ENCODE measurements at places on chromosomes 16 and 17. TPM values are rescaled to one million over a fixed set of nuclear protein-coding genes. Genes with fewer than 3 reads are reported as not detected.

- no peak for DNase-seq
Observed at GRCh38 chr16:6258056-6258455, 1074.6 kb upstream of the RBFOX1 start.

GRCh38 chr16:56776562-56776961, 46.6 kb downstream of the NUP93 start:
- DNase-seq = no peak

GRCh38 chr16:55364811-55365210, 40.8 kb downstream of the IRX6 start:
- DNase-seq = no peak

DNA sequence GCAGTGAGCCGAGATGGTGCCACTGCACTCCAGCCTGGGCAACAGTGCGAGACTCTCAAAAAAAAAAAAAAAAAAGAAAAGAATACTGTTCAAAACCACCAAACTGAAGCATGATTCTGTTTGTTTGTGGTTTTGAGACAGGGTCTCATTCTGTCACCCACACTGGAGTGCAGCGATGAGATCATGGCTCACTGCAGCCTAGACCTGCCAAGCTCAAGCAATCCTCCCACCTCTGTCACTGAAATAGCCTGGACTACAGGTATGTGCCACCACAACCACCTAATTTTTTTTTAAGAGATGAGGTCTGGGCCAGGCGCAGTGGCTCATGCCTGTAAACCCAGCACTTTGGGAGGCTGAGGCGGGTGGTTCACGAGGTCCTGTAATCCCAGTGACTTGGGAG, 4.3 kb downstream of the SUMO2 start:
- no peak for DNase-seq

GRCh38 chr16:82011199-82011641, at the start of gene SDR42E1:
TSS of gene SDR42E1 (minus strand) at chr16:82011470. CDS start at chr16:82000858, 10,612 bp downstream.
- DNase-seq = peak; percentile 59

GRCh38 chr17:48037036-48037837, at the start of gene COPZ2:
TSS of gene COPZ2 (minus strand) at chr17:48037797. CDS start at chr17:48037777, 20 bp downstream.
- no peak for DNase-seq

- DNase-seq = no peak
Observed at GRCh38 chr17:62309396-62309795, 71.0 kb upstream of the EFCAB3 start.

DNA sequence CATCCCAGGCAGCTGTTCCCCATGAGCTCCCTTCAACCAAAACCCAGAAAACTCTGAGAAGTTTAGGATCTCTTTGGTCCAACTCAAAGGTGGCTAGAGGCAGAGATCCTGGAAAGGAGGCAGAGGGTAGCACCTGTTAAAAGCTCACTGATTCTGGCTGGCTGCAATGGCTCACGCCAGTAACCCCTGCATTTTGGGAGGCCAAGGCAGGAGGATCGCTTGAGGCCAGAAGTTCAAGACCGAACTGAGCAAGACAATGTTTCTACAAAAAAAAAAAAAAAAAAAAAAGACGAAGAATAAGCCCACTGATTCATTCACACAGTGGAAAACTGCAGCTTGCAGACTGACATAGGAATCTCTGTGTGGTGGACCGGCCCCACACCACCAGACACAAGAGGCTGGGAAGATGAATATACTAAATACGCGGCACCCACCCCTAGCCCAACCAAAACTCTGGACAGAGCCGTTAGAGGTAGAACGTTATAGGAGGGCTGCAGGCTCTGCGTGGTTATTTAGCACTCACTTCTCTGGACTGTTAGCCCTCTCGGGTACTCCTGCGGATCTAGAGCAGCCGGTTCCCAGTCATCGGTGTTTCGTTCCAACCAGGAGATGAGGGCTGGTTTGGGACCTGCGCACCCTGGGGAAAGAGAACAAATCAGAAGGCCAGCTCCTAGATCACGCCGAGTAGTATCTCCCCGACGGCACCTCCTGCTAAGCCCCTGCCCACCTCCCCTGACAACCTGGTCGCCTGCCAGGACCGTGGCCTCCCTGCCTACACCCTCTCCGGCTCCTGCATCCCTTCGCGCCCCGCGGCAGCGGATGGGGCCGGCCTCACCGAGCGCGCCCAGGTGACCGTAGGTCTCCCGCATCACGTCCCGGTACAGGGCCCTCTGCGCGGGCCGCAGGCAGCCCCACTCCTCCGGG, 925 bp downstream of the ZNF689 start:
- DNase-seq = no peak

- no peak for DNase-seq
Observed at GRCh38 chr16:79100447-79100846, 500.1 kb downstream of the MAF start.

- DNase-seq = no peak
Observed at GRCh38 chr16:81610144-81610842, 165.7 kb downstream of the CMIP start.

GRCh38 chr17:72609501-72609900, 483.0 kb downstream of the SLC39A11 start:
- no peak for DNase-seq

DNA sequence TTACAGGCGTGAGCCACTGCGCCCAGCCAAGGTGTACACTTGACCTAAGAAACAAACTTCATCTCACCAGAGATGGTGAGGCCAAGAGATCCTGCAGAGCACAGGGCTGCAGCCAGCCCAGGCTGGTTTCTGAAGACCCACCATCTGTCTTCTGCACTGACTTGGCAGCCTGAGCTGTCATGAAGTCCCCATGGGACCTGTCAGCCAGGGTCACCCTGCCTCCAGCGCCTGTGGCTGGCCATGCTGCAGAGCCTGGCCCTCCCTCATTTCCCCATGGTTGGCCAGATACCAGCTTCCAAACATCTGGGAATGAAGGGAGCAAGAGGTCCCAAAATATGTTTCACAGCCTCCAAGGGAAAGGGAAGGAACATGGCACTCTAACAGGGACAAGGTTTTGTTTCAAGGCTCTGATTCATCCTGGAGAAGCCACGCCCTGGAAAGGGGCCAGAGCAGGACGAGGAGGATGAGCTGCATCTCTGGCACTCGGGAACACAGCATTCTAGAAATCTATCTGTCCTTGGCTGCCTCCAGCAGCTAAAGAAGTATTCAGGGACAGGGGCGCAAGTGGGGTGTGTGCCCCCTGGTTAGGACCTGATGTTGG, 45.3 kb downstream of the DDX19A start:
- DNase-seq = no peak

GRCh38 chr17:45029758-45030423, 21.5 kb downstream of the DCAKD start:
- no peak for DNase-seq

- no peak for DNase-seq
Observed at GRCh38 chr17:80716986-80717719, 172.5 kb downstream of the RPTOR start.

DNA sequence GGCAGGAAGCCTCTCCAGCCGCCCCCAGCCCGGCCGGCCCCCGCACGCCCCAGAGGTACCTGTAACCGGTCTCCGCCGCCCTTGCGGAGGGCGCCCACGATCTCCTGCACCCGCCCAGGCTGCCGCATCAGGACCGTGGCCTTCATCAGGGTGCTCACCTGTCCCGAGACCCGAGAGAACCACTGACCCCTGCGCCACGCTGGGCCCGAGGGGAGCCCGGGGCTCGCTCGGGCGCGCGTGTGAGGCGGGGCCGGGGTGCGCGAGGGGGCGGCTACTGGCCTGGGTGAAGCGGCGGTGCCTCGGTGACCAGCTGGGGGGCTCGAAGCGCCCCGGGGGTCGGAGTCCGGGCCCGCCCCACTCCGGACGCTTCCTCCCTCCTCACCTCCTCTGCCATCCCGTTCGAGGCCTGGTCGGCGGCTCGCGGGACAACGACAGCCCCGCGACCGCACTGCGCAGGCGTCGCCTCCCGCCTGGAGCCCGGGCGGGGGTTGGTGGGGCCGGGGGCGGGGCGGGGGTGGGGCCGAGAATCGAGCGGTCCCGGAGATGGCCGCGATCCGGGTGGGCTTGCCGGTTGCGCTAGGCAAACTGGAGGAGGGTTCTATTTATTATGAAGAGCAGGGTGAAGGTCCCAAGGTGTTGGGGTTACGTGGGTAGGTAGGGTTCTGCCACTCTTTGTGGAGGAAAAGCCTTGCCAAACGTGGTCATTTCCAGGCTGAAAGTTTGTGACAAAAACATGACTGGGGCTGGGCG, at the start of gene NT5C3B:
Gene NT5C3B (minus strand): TSS at position 433 of the 750 bp plus-strand sequence. CDS start 39 bp downstream, at position 394.
- DNase-seq = no peak

GRCh38 chr17:40597556-40598300, 32.5 kb upstream of the CCR7 start:
- DNase-seq = no peak

GRCh38 chr16:23105309-23105708, 43.9 kb downstream of the USP31 start:
- DNase-seq = no peak

DNA sequence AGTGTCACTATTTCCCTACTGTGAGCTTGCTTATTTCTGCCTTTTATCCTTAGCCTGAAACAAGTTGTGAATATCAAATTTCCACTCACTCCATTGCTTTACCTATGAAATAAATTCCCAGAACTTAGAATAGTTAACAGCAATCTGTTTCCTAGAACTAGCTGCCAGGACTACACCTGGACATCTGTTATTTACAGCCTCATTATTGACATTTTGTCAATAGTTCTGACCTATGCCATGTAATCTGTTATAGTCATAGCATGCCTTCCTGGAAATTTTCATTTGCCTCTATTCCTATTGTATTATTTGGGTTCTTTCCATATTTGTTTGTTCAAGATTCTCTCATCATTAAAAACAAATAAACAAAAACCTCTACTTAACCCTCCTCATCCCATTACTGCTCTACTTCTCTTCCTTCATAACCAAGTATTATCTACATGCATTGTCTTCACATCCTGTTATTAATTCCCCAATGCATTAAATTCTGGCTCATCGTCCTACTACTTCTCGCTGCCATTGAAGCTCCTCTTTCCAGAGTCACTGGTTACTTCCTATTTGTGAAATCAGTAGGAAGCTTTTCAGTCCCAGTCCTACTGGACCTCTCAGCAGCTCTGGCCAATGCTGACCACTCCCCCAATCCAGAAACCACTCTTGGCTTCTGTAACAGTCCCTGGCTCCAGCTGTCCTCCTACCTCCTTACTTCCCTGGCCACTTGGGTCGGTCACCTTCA, 55.3 kb downstream of the PIGL start:
- DNase-seq = no peak

- DNase-seq = no peak
Observed at GRCh38 chr17:50266384-50267073, 7.7 kb upstream of the TMEM92 start.

- no peak for DNase-seq
Observed at GRCh38 chr16:9738690-9739089, 443.5 kb downstream of the GRIN2A start.

DNA sequence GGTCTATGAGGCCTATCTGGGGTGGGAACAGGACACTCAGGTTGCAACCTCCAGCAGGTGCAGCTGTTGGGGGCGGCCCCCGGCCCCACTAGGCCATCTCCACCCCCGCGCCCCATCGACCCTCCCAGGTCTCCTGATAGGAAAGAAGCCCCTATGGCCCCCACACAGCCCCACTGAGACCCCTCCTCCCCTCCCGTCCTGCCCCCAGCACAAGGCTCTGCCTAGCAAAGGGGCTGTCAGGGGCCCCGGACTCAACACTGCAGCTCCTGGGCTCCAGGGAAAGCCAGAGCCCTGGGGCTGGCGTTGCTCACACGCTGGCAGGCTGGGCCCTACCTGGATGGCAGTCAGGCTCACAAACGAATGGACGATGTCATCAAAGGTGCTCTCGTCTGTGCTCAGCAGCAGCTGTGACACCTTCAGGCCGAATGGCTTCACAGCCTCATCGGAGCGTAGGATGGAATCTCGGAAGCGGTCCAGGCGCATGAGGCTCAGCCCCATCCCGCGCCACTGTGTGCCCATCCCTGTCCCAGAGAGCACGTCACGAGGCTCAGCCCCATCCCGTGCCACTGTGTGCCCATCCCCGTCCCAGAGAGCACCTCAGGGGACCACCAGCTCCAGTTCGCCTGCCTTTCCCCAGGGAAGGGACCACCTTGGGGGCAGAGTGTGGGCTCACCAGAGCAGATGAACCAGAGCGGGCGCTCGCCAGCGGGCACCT, 7.3 kb downstream of the FASN start:
- DNase-seq = no peak

DNA sequence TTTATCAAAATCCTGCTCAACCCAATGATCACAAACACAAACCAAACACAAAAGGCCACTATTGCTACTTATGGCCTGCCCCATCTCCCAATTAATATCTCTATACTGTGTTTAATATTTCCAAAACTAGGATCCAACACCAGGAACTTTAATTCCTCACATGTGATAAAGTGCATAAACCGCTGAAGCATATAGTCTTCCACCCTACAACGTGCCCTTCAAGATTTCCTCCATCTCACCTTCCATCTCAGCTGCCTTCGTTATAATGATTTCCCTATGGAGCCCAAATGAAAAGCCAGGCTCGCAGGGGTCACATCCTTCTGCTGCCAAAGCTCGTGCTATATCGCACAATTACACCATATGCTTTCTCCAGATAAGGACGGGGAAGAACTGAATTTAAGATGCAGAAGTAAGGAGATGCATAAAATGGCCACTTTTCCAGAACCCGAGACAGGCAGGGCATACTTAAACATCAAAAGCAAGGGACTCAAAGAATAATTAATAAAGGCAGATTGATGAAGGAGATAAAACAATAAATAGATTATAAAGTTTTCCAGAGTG, 1.8 kb downstream of the MYH10 start:
- DNase-seq = no peak

DNA sequence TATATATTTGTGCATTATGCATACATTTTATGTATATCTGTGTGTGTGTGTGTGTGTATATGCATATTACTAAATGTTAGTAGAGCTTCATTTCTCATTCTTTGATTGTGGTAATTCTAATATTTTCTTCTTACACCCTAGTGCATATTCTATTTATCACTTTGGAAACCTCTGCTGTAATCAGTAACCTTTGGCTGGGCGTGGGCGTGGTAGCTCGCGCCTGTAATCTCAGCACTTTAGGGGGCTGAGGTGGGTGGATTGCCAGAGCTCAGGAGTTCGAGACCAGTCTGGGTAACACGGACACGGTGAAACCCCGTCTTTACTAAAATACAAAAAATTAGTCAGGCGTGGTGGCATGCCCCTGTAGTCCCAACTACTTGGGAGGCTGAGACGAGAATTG, 26.9 kb downstream of the CPSF4L start:
- DNase-seq = no peak

GRCh38 chr16:87927195-87927562, 9.2 kb downstream of the CA5A start:
- DNase-seq = no peak

DNA sequence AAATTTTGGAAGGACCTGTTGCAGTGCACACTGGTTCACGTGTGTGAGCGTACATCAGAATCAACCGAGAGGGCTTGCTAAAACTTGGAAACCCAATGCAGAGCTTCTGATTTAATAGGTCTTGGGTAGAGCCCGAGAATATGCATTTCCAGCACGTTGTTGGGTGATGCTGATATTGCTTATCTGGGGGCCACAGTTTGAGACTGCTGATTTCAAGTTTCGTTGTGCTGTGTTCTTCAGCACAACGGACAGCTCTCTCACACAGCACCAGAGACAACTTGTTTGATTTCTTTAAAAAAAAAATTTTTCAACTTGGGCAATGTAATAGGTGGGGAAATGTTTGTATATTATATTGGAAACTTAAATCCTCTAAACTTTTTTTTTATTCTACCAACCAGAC, 9.4 kb downstream of the OR4D2 start:
- DNase-seq = no peak

Gene RANBP10
- 19.2 TPM for polyA plus RNA-seq

Gene PDXDC1
- 105 TPM for polyA plus RNA-seq

Gene C17orf50
- polyA plus RNA-seq = 0.21 TPM

Gene KRT33A
- polyA plus RNA-seq = not detected

Gene MRPL58
- 19.1 TPM for polyA plus RNA-seq

Gene SUMO2
- 882 TPM for polyA plus RNA-seq

Gene DPEP2
- 1.2 TPM for polyA plus RNA-seq

Gene CLDN7
- polyA plus RNA-seq = 58.7 TPM

Gene CIITA
- polyA plus RNA-seq = 6.7 TPM

Gene UTS2R
- 0.24 TPM for polyA plus RNA-seq

Gene TCAP
- 2.9 TPM for polyA plus RNA-seq

Gene TPSB2
- not detected for polyA plus RNA-seq
